Frontal cortex (tissue), 4 donors: ENCODE measurements at places on chromosomes 6 and 20. TPM values are rescaled to one million over a fixed set of nuclear protein-coding genes. Genes with fewer than 3 reads are reported as not detected.

DNA sequence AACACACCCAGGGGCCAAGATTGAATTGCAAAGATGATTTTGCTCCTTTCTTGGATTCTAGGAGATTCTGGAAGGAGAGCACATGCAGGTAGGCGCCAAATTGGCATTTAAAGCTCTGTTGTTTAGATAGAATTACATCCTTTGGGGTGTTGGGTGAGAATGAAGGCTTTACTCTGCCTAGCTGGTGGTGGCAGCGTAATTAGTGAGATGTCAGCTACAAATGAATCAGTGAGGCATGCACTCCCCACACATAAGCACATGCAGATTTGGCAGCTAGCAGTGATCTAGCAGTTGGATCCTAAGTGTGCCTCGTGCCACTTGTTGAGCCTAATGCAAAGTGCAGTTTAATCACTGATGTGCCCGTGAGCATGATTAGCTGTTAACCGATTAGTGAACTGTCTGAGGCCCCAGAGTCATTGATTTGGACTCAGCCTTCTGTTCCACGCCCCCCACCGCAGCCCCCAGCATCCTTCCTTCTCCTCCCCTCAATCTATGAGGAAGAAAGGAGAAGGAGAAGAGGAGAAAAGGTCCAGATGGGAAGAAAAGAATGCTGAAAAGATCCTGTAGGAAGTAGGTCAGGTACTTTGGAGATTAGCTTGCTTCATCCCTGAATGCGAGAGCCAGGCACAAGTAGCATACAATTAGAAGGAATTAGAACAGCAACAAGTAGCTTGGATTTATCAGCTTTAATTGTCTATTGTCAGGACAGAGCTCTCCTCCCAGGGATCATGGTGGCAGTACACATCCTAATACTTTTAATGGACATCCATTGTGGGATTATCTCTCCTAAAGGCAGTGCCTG is 6.0 kb upstream of the PRDM1 start:
- no peak for DNase-seq

FRS3 gene
- total RNA-seq, result 9.4 TPM

GRCh38 chr6:99177736-99178135 is 171.7 kb downstream of the FAXC start:
- DNase-seq, result no peak

TGM6 gene
- total RNA-seq, result not detected

- DNase-seq, result no peak
Measured at GRCh38 chr6:109328629-109329028, 53.6 kb downstream of the CD164 start.

PTGIS gene
- total RNA-seq, result 7.7 TPM

- no peak for DNase-seq
Measured at GRCh38 chr6:110034667-110035036, 56.5 kb downstream of the GPR6 start.

DNA sequence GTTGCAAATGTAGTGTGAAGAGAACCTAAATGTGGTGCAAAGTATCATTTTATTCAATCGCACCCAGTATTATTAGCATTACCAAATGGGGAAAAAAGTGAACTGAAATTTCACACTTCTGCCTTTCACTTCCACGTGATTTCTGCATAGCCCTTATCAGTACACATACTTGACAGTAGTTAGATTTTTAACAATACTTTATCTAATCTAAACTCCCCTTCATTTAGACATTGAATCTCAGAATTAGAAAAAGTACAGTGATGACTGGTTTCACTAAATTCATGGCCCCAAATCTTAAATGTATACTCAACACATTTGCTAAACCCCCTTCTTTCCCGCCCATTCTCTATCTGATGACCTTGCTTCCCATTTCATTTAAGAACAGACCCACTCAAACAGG is 14.3 kb downstream of the STX7 start:
- no peak for DNase-seq

PXDC1 gene
- 7.3 TPM for total RNA-seq
